ENCODE measurements at places on chromosomes 7 and 10. TPM values are rescaled to one million over a fixed set of nuclear protein-coding genes. Genes with fewer than 3 reads are reported as not detected.

IFIT1B gene
- 6.3 TPM for total RNA-seq

HGF gene
- total RNA-seq, result 48.8 TPM

SLC16A9 gene
- 1.8 TPM for total RNA-seq

UMAD1 gene
- 18.6 TPM for total RNA-seq

TACR2 gene
- 0.53 TPM for total RNA-seq

MKX gene
- 0.94 TPM for total RNA-seq

CALCR gene
- total RNA-seq, result 0.62 TPM

CARD11 gene
- total RNA-seq, result 3.9 TPM

OLAH gene
- 2.1 TPM for total RNA-seq

PLAU gene
- 15.6 TPM for total RNA-seq

NPC1L1 gene
- total RNA-seq, result 0.45 TPM

KCNMA1 gene
- 10.7 TPM for total RNA-seq

TRIM50 gene
- total RNA-seq, result 0.71 TPM

PAPOLB gene
- total RNA-seq, result 0.98 TPM

SORCS3 gene
- 3.6 TPM for total RNA-seq

EVX1 gene
- total RNA-seq, result not detected

SERPINE1 gene
- 7.0 TPM for total RNA-seq

BHLHA15 gene
- total RNA-seq, result not detected

LAMB4 gene
- total RNA-seq, result 0.89 TPM

RBM20 gene
- total RNA-seq, result 0.67 TPM

NRCAM gene
- 17.4 TPM for total RNA-seq

FXYD4 gene
- not detected for total RNA-seq

ACTA2 gene
- total RNA-seq, result 573 TPM

GPR26 gene
- total RNA-seq, result not detected

CAV1 gene
- total RNA-seq, result 353 TPM

EGR2 gene
- 53.1 TPM for total RNA-seq

ASZ1 gene
- not detected for total RNA-seq

ZNF736 gene
- total RNA-seq, result 22.1 TPM

NIPSNAP2 gene
- 47.4 TPM for total RNA-seq

HMX2 gene
- total RNA-seq, result not detected

PTPRN2 gene
- total RNA-seq, result 12.7 TPM

OR6B1 gene
- not detected for total RNA-seq

ANKRD30A gene
- 0.09 TPM for total RNA-seq

ABHD11 gene
- 10.7 TPM for total RNA-seq

PDZD7 gene
- 3.8 TPM for total RNA-seq

BMPR1A gene
- total RNA-seq, result 76.0 TPM

CCDC71L gene
- total RNA-seq, result 21.5 TPM

C1GALT1 gene
- total RNA-seq, result 37.5 TPM

TDRD1 gene
- 0.31 TPM for total RNA-seq

OGDHL gene
- not detected for total RNA-seq

CALHM1 gene
- total RNA-seq, result not detected

TRIL gene
- 9.7 TPM for total RNA-seq

PLXDC2 gene
- 118 TPM for total RNA-seq

SMURF1 gene
- total RNA-seq, result 37.0 TPM

PKD2L1 gene
- total RNA-seq, result not detected

ELOVL3 gene
- not detected for total RNA-seq

HPSE2 gene
- 1.7 TPM for total RNA-seq

SUFU gene
- total RNA-seq, result 19.7 TPM

LHFPL3 gene
- total RNA-seq, result not detected

SH2D4B gene
- 0.18 TPM for total RNA-seq

TMEM26 gene
- 0.53 TPM for total RNA-seq

All from sciatic nerve (tissue), 2 donors.